ENCODE measurements at places on chromosomes 3 and 15. TPM values are rescaled to one million over a fixed set of nuclear protein-coding genes. Genes with fewer than 3 reads are reported as not detected.

The ITIH1 gene
- 1,262 TPM for total RNA-seq

The CHRNA7 gene
- not detected for total RNA-seq

The SEMA5B gene
- total RNA-seq: 0.12 TPM

The ZNF385D gene
- not detected for total RNA-seq

The HDGFL3 gene
- 0.93 TPM for total RNA-seq

The CLRN1 gene
- total RNA-seq: not detected

The ARPP21 gene
- total RNA-seq: 0.92 TPM

The SERPINI2 gene
- total RNA-seq: not detected

The SPINK8 gene
- total RNA-seq: not detected

The LRRN1 gene
- 0.17 TPM for total RNA-seq

The ACTC1 gene
- not detected for total RNA-seq

The CLDN16 gene
- total RNA-seq: 1.6 TPM

The DGKG gene
- total RNA-seq: 1.5 TPM

The SLC24A5 gene
- total RNA-seq: not detected

The CAMK1 gene
- total RNA-seq: 33.4 TPM
